HepG2 (cell line): ENCODE measurements at places on chromosomes 5 and 9.

DNA sequence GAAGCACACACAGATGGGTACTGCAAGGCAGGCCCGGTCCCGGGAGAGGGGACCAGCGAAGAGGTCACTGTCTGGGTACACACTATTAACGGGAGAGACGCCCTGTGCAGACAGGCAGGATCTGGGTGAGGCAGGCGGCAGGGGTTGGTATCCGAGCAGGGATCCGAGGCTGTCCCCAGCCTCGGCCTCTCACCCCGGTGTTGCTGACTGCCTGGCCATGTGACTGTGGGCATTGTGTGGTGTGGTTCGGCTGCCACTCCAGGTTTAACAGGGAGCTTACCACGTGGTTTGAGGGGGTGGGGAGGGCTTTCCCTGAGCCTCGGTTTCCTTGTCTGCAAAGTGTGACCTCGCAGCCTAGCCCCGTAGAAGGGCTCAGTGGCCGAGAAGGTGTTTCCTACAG is 11.1 kb upstream of the RALGDS start:
- no peak for DNase-seq

GRCh38 chr9:12851341-12852090 is 76.7 kb downstream of the LURAP1L start:
- no peak for DNase-seq

GRCh38 chr5:179194941-179195381 is 134.8 kb downstream of the ZNF354C start:
- DNase-seq = no peak

- DNase-seq = no peak
Observed at GRCh38 chr5:144275329-144275728, 104.7 kb downstream of the KCTD16 start.

GRCh38 chr5:122473138-122473843 is 161.3 kb downstream of the SNCAIP start:
- no peak for DNase-seq

- DNase-seq = no peak
Observed at GRCh38 chr9:131276891-131277286, 579 bp upstream of the FAM78A start.

DNA sequence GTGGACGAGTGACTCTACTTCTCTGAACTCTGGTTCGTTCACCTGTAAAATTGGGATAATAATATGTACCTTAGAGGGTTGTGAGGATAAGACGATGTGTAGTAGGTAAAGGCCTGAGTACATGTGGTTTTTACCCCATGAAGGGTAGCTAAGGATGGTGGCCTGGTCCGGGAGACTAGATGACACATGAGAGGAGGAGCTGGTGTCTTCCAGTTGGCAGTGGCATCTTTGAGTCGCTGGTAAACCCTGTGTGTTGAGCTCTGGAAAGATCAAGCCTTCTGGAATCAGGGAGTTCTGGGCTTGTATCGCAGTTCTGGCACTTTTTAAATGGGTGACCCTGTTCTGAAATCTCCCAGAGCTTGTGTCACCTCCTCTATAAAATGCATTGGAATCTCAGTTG is 166.4 kb upstream of the ZNF618 start:
- no peak for DNase-seq

GRCh38 chr9:89815061-89815902 is 210.5 kb downstream of the GADD45G start:
- DNase-seq = no peak

GRCh38 chr9:21491756-21492155 is 9.6 kb upstream of the IFNE start:
- DNase-seq = no peak

- DNase-seq = no peak
Observed at GRCh38 chr9:127307802-127308201, 43.2 kb downstream of the GARNL3 start.

- no peak for DNase-seq
Observed at GRCh38 chr9:133711428-133712220, 26.5 kb downstream of the SARDH start.

DNA sequence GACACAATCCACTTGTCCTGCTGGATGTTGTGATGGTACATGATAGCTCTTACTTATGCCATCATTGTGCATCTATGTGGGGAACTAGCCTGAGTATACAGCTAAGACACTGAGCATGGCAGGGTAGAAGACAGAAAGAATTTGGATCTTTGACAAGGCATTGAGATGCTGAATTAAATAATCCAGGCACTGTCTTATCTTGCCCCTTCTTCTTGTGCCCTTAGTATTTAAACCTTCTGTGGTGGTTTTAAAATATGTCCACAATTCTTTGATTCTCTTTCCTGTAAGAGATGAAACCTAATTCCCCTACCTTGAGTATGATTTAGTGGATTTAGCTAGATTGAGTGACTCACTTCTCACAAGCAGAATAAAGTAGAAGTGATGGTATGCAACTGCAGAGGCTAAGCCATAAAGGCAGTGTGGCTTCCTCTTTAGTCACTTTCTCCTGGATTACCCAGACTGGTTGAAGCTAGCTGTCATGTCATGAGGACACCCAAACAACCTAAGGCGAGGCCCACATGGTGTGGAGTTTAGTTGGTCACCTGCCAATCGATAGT is 174.0 kb upstream of the NREP start:
- DNase-seq = no peak

- no peak for DNase-seq
Observed at GRCh38 chr9:76932757-76933156, 26.8 kb upstream of the PRUNE2 start.

DNA sequence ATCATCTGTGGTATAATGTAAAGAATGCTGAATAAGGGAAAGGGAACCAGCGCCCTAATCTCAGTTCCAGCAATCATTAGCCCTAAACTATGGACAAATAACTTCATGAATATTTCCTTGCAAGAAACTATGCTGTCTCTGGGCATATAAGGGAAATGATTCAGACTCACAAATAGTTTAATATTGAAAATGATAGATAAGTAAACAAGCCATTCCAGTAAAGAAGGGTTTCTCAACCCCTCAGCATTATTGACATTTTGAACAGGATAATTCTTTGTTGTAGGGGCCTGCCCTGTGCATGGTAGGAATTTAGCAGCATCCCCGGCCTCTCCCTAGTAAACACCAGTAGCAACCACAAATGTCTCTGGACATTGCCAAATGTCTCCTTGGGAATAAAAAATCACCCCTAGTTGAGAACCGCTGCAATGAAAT is 23.8 kb downstream of the C5 start:
- peak; percentile 49 for DNase-seq

DNA sequence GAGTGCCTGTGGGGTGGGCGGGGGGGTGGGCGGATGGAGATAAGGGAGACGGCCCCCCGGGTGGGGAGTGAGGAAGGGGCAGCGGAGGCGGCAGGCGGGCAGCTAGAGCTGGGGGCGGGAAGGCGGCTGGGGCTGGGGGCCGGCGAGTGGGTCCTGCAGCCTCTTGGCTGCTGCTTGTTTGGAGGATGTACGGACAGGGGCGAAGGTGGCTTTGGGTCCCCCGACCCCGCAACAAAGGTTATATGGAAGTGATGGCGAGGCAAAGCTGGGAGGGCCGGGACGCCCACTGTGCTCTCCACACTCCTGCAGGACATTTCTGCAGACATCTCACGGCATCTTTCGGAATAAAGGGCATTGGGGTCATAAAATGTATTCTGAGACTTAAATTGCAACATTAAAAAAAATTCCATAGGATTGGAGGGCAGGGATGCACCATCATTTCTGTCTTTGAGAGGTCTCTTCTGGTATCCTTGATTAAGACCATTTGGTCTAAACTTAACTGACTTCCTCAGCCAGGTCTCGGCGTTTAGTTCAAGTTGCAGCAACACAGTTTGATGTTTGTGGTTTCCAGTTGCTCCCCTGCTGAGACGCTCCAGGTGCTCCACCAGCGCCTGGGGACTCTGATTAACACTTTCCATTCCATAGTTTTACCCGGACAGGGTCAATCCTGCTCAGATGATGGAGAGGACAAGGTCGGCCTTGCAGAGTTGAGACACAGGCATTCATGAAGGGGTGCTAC is 101.6 kb upstream of the SSBP2 start:
- DNase-seq = no peak

GRCh38 chr5:59597690-59598546 is 295.6 kb downstream of the PDE4D start:
- DNase-seq = no peak

- DNase-seq = no peak
Observed at GRCh38 chr5:112154940-112155686, 264.0 kb downstream of the EPB41L4A start.

GRCh38 chr5:172637110-172637580 is 3.9 kb upstream of the NEURL1B start:
- no peak for DNase-seq

- DNase-seq = no peak
Observed at GRCh38 chr9:123365881-123366528, 10.0 kb downstream of the CRB2 start.

DNA sequence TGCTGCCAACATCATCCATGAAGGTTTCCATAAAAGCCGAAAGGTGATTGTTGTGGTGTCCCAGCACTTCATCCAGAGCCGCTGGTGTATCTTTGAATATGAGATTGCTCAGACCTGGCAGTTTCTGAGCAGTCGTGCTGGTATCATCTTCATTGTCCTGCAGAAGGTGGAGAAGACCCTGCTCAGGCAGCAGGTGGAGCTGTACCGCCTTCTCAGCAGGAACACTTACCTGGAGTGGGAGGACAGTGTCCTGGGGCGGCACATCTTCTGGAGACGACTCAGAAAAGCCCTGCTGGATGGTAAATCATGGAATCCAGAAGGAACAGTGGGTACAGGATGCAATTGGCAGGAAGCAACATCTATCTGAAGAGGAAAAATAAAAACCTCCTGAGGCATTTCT is 10.1 kb downstream of the TLR4 start:
- DNase-seq = no peak

- DNase-seq = no peak
Observed at GRCh38 chr5:76947082-76947503, 5.8 kb upstream of the CRHBP start.

GRCh38 chr5:177310757-177311391 is 824 bp downstream of the MXD3 start:
- no peak for DNase-seq

GRCh38 chr5:24850926-24851486 is 206.2 kb upstream of the CDH10 start:
- DNase-seq = no peak

- DNase-seq = no peak
Observed at GRCh38 chr9:5846096-5846495, 13.2 kb upstream of the ERMP1 start.

- DNase-seq = no peak
Observed at GRCh38 chr9:124877021-124877782, 15.3 kb downstream of the ARPC5L start.

GRCh38 chr9:135216791-135217441 is 129.4 kb downstream of the OLFM1 start:
- no peak for DNase-seq

DNA sequence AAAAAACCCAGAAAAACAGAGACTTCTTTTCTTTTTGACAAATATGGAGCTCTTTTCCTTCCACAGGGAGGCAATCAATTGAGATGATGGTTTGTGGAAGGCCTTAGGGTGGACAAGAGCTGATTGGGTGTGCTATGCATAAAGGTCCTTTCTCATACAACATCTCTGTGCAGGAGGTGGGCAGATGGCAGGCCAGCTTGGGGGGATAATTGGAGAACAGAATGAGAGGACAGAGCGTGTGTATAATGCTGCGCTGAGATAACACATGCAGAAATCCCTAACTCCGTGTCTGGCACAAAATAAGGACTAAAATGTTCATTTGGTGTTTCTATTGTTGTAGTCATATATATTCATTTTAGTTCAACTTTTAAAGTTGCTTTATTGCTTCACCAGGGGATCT is 159.0 kb upstream of the MEF2C start:
- DNase-seq = no peak

DNA sequence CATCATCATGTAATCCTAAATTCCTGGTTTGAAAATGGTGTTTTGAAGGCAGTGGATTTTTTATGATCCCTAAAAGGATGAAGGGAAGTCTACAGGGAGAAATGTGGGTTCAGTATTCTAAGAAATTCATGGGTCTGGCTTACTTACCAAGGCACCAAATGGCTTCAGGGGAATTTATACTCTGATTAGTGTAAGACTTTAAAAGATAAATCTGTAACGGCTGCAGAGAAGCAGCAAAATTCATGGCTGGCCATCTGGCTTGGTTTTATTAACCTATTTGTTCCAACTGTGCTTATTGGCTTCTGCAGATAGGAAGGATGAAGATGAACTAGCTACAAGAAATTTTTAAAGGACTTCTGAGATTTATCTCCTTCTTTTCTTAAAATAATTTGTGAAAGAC is 222.8 kb downstream of the TENT4A start:
- no peak for DNase-seq

GRCh38 chr5:158050421-158050820 is 191.5 kb upstream of the CLINT1 start:
- no peak for DNase-seq

GRCh38 chr5:106759581-106759980 is 911.2 kb downstream of the EFNA5 start:
- no peak for DNase-seq

GRCh38 chr5:56414066-56414465 is 180.9 kb upstream of the ANKRD55 start:
- no peak for DNase-seq

DNA sequence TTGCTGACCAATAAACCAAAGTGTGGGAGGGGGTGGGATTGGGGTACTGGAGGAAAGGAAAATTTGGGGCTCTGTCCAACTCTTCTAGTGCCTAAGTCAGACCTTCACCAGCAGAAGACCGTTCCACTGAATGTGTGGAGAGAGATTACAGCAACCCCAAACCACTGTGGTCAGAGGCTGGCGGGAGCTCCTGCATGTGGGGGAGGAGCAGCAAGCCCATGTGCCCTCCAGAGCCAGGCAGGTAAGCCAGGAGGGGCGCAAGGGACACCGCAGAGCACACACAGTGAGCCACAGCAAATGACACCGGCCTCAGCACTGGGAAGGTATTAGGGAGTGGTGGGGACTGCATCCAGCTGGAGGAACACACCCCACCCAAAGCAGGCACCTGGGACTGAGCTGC is 62.9 kb downstream of the SMIM23 start:
- DNase-seq = no peak

GRCh38 chr5:6448622-6449464 is at the start of gene UBE2QL1:
UBE2QL1 (plus strand) TSS chr5:6448859; CDS start chr5:6448894, 35 bp downstream.
- no peak for DNase-seq
